Kidney capillary endothelial cell (primary cell): ENCODE measurements at places on chromosomes 7 and 10.

- DNase-seq = no peak
Measured at GRCh38 chr10:117656385-117657367, 114.1 kb downstream of the EMX2 start.

GRCh38 chr10:81280497-81281479 lies 594.2 kb upstream of the NRG3 start:
- DNase-seq = no peak

GRCh38 chr10:19819419-19820033 lies 3.3 kb downstream of the PLXDC2 start:
- no peak for DNase-seq

DNA sequence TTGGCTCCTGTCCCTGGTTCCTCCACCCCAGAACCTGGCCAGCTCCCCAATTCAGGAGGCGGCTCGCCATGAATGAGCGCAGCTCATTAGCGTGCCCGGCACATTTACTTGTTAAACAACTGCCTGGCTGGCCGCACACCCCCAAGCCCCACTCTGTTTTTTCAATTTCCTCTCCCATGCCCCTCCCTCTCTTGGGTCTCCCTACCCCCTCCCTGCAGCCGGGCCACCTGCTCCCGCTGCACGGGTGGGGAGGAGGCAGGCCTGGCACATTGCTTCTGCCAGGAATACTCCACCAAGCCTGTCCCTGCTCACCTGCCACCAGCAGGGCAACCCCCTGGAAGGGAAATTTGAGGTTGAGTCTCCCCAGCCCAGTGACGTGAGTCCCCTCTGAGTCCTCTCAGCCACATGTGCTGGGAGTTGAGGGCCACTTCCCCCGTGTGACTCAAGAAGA lies 2.5 kb upstream of the SLIT1 start:
- DNase-seq = no peak

DNA sequence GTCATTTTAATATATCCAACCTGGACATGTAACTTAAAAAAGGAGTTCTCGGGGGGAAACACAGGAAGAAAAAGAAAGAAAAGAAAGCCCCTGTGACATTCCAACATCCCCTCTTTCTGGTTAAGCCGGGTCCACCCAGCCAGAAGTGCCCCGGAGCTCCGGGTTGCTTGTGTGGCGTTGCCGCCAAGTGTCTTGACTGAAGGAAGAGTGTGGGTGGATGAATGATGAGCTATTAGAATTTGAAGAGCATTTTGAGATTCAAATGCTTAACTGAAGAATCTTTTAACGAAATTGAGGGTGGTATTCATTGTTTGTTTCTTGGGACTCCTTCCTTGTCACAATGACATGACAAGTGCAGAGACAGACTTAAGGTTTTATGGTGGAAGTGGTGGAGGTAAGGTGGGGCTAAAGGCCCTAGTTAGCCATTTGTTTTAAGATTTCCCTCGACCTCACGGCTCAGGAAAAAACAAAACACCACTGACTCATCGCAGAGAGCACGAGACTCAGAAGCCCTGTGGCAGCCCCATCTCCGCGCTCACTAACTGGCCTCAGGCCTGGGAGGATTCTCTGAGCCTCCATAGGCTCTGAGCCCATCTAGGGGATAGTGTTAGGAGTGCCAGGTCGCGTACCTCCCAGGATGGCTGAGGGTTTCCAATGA lies 1.8 kb upstream of the GLI3 start:
- peak; percentile 61 for DNase-seq

DNA sequence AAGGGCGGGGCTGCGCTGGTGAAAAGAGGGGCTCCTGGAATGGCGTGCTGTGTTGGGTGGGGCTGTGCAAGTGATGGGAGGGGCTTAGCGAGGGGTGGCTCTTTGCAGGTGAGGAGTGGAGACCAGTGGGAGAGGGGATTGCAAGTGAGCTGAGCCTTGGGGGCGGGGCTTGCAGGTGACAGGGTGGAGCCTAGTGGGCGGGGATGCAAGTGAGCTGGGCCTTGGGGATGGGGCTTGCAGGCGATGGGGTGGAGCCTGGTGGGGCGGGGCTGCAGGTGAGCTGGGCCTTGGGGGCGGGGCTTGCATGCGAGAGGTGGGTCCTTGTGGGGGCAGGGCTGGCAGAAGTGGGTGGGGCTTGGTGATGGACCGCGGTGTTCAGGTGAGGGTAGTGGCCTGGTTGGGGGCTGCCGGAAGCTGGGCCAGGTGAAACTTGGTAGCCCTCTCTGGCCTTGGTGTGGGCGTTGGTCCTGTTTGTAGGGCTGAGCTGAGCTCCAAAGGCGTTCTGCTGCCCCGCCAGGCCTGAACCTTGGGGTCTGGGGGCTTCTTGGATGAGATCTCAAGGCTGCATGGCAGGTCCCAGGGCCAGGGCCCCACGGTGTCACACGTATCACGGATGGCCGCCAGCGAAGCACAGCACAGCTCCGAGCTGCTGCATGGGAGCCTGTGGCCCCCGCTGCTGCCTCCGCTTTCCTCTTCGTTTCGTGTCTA lies 743 bp upstream of the PITRM1 start:
- DNase-seq = no peak

- DNase-seq = no peak
Measured at GRCh38 chr7:107711301-107711700, 32.6 kb upstream of the CBLL1 start.

GRCh38 chr10:49172061-49172776 lies 16.0 kb downstream of the TMEM273 start:
- no peak for DNase-seq

DNA sequence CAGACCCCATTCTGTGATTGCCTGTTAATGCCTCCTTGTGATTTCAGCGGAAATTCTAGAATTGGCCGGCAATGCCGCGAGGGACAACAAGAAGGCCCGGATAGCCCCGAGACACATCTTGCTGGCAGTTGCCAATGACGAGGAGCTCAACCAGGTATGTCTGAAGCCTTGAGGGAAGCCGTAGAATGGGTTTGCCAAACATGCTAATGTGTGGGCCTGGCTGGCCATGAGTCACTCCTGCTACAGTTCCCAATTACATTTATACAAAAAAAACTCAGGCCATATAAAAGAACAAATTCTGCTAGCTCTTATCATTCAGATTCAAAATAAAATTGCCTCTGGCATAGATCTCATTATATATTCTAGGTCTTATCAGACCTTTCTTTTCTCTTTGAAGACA lies 37.4 kb downstream of the MACROH2A2 start:
- DNase-seq = no peak

DNA sequence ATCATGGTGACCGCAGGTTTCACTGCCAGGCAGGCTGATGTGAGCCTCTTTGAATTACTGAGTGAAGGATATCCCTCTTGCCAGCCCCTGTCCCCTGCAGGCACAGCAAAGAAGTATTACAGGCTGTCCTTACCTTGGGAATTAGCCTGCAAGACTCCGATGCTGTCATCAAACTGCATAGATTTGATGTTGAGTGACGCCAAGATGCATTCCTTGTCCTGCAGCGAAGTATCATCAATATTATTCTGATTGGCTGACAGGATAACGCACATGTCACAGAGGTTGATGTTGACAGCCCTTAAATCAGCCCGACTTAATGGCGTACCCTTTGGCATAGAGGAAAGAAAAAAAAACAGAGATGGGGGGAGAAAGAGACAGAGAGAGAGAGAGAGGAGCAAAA lies 693.0 kb downstream of the KCNMA1 start:
- no peak for DNase-seq

GRCh38 chr7:78967046-78967445 lies 486.4 kb downstream of the MAGI2 start:
- no peak for DNase-seq

DNA sequence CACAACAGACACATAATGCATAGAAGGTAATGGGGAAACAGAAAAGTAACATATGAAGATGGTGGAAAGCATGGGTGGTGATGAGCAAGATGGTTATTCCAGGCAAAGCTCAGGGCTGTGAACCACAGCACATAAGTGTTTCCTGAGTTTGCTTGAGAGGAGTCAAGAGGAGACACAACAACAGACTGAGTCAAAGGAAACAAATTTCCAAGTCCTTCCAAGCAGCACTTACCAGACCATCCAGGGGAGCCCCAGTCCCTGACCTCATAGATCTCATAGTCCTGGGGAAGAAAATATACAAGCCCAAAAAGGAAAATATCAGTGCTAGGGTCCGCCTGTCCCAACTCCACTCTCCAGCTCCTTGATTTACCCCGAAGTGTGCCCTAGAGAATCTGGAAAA lies 216.6 kb upstream of the FZD1 start:
- no peak for DNase-seq

DNA sequence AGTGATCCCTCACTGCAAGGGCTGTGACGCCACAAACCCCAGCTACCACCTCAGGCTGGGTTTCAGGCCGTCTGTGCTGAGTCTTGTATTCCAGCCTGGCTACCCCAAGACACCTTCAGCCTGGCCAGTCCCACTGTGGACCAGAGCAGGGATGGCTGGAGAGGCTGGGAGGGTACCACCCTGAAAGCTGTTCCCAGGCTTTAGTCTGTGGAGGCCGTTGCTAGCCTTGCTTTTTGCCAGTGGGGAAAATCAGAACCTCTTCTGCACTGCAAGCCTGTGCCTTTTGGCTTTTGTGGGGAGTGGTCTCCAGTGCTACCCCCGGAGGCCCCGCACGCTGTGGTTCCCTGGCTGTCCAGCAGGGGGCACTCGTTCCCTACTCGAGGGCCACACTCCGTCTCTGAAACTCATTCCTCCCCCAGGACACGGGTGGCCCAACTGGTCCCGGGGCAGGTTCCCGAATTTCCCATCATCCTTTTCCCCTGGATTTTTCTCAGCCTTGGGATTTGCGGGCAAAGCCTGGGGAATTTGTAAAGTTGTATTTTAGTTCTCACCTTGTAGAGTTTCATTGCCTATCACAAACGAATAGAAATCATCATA lies 128.4 kb upstream of the BTBD16 start:
- DNase-seq = peak; percentile 29

- DNase-seq = peak; percentile 36
Measured at GRCh38 chr10:11424456-11425295, 186.8 kb downstream of the USP6NL start.

- DNase-seq = no peak
Measured at GRCh38 chr7:135853499-135853898, 104.9 kb upstream of the FAM180A start.
